ENCODE measurements at places on chromosomes 11 and 22.

DNA sequence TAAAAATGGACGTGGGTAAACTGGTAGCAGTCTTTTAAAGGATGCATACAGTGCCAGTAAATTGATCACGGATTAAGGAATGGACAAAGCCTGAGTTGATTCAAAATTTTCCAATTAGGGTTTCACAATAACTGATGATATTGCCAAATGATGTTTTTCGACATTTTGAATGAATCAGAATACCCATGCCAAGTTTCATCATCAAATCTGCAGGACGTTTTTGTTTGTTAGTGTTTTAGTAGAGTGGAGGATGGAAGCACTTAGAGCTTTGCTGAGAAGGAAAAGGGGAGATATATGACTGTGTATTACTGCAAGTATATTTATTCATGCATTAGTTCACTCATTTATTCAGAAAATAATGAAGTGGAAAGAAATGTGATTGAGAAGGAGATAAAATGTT, 78.3 kb downstream of the SLC17A6 start:
- DNase-seq: no peak

- no peak for DNase-seq
Measured at GRCh38 chr11:14124350-14124749, 161.8 kb downstream of the SPON1 start.

GRCh38 chr11:126136507-126136906, 73.8 kb upstream of the CDON start:
- no peak for DNase-seq

DNA sequence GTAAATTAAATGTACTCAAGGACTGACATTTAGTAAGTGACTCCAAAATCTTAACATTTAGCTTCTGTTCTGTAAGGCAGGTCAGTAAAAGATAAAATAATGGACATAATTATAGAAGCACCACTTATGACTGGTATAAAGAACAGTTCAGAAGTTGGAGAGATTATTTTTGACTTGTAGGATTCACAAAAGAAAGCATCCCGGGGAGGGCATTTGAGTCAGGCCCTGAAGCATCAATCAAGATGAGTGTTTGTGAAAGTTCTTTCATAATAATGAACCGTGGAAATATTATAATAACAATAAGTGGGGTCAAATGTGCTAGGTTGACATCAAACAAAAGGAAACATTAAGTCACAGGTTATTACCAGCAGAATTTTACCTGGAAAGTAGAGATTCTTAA, 201.9 kb downstream of the DDX10 start:
- no peak for DNase-seq

GRCh38 chr11:5351208-5351607, at the start of gene OR51B6:
Gene OR51B6, plus strand, starts transcription at chr11:5351508. Its CDS starts 0 bp downstream, at chr11:5351508.
- DNase-seq: no peak

DNA sequence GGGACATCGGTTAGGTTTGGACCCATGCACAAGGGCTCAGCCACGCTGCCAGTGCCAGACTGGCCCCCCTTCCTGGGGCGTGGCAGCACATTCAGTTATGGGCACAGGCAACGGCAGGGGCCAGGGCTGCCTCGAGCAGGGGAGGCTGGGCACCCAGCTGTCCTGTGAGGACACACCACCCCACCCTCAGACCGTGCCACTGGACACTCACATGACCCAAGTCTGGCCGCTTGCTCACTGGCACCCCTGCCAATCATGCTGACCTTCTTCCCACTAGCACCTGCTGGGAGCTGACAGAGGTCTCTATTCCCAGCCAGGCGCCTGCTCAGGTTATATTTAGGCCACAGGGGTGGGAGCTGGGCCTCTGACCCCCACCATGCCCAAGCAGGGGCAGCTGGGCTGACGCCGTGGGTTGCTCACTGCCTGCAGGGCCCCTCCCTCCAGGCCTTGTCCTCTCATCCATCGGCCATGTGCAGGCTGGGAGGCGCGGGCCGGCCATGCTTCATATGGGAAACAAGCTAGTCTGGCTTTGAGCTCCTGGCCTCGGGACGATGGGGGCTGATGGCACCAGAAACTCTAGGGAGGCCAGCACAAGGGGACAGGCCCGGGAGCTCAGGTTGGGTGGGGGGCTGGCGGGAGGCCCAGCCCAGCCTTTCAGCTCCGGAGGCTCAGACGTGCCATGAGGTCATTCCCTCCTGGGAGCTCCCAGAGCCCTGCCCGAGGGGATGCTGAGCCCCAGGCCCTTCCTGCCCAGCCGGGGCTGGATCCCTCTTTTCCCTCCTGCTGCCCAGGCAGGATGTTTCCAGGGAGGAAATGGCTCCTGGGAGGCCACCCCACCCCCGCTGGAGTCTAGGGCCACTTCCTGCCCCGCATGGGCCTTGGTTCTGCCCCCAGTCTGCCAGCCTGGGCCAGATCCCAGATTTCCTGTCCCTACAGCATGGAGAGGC, 15.2 kb upstream of the TBX1 start:
- no peak for DNase-seq

- DNase-seq: peak; percentile 11
Measured at GRCh38 chr11:68974421-68975194, 6.2 kb downstream of the MRGPRD start.

- no peak for DNase-seq
Measured at GRCh38 chr22:24751518-24751917, 23.0 kb downstream of the PIWIL3 start.

DNA sequence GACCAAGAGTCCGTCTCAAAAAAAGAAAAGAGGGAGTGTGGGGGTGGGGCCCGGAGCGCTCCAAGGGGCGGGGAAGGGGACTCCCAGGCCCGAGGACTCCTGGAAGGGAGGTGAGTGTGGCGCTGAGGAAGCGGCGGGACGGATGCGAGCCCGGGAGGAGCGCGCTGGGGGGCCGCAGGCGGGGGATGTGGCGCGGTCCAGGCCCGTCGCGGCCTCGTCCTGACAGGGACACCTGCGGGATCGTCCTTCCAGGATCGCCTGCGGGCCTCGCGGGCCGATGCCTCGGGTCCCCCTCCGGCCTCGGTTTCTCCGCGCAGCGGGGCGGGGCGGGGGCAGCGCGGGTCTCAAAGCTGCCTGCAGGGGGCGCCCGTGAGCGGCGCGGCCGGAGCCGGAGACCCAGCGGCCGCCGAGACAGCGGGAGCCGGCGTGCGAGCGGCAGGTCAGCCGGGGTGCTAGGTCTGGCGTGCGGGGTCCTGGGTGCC, 3.8 kb upstream of the ADORA2A start:
- DNase-seq: peak; percentile 32

GRCh38 chr11:134155946-134156865, 67.6 kb downstream of the NCAPD3 start:
- no peak for DNase-seq

DNA sequence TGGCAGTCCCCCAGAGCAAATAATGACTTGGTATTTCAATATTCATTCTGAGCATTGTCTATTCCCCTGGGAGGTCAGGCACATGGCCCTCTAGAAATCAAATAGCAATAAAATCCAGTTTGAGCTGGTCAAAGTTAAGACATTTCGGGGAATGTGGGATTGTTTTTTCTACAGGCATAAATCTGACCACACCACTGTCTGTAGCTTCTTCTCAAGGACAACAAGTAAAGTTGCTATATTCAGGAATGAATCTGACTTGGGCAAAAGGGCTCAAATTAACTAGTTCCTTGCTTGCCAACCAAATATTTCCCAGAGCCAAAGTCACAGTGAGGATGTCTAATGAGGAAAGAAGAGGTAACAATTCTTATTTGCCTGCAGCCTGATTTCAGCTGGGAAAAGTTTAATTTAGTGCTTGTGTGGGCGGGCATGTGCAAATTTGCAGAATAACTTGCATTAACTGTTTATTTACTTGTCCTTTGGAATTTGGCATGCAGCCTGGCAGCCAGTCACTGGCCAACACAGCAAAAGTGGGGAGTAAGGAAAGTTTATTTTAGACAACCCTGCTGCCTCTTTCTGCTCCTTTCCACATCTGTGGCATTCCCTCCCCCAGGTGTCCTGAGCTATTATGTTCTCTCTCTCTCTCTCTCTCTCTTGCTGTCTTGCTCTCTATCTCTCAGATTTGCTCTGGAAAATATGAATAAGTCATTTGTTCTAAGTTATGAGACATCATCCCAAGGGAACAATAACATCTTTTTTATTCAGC, 51.2 kb upstream of the ARHGAP20 start:
- DNase-seq: no peak

- DNase-seq: peak; percentile 52
Measured at GRCh38 chr11:61532134-61533038, 23.8 kb downstream of the LRRC10B start.

DNA sequence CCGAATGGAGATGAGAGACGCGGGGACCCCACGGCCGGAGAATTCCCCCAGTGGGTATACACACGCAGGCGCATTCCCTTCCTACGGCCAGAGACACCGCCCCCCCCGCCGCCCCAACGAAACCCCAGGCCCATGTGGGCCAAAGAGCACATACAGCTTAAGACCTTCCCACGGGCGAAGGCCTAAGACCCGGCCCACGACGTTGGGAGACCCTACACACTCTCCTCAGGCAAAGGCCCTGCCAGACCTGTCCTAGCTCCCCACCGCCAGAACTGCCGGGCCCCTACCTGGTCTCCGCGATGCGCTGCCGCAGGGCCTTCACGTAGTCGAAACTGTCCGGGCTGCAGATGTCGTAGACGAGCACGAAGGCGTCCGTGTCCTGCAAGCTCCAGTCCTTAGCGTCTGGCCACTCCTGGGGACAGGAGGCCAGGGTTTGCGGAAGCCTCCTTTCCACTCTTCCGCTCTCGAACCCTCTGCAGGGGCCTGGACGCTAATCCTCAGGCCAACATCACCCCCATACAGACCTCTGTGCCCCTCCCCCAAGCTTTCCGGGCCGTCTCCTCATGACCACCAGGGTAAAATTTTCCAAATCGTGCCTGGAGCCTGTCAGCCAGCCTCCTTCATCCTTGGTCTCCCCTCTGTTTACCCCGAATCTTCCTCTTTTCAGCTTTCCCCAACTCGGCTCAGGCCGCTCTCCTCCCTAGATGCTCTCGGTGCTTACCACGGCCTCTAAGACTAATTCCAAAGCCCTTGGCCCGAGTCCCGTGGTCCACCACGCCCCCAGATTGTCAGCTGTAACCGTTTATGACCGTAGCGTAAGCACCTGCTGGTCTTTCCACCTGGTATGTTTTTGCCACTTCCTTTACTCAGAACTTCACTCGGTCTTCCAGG, 1.7 kb downstream of the RASL10A start:
- no peak for DNase-seq

DNA sequence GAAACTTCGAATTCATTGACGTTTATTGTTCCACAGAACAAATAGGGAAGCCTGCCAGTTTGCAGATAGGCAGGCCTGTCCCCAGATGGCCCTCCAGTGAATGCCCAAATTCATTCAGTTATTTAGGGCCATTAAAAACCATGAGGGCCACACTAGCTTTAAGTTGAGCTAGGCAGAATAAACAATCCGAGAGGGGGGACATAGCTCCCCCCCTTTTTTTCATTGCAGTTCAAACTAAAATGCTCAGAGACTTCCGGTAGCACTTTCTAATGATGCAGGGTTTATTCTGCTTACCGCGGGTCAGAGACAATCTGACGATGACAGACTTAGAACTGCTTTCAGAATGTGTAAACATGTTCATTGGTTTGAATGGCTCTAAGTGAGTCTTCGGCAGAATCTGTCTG, 72.0 kb downstream of the ZBTB16 start:
- DNase-seq: no peak

GRCh38 chr11:76588455-76589325, 81.9 kb downstream of the LRRC32 start:
- no peak for DNase-seq

- no peak for DNase-seq
Measured at GRCh38 chr11:129578006-129578405, 202.4 kb downstream of the BARX2 start.
